Stimulated activated CD8-positive, alpha-beta memory T cell treated with anti-CD3 and anti-CD28 coated beads, Interleukin-2, amount 100 ng/mL, for 1 hour (primary cell): ENCODE measurements at places on chromosomes 11 and 22.

DNA sequence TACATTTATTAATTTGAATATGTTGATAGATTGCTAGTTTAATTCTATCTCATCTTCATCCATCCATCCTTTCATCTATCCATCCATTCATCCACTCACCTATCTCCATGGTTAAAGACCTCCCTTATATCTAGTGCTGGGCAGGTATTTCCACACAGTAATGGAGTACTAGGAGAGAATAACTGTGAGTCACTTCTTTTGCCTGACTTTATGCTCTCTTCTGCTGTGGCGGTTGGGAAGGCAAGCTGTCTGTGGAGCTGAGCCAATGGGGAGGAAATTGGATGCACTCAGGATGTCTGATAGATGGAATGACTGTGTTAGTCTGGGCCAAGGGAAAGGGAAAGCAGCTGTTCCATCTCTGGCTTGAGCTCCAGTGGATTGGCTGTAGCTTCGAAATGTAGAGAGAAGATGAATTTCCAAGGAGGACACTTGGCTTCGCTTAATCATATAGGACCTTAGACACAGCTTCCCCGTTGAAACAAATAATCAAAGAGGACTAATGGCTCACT, 60.3 kb downstream of the NELL1 start:
- no peak for DNase-seq

- DNase-seq = no peak
These were observed 422.4 kb downstream of the TENM4 start for GRCh38 chr11:79018371-79018849.

- no peak for DNase-seq
These were observed 1183.6 kb downstream of the BRD1 start for GRCh38 chr22:48644108-48644507.

DNA sequence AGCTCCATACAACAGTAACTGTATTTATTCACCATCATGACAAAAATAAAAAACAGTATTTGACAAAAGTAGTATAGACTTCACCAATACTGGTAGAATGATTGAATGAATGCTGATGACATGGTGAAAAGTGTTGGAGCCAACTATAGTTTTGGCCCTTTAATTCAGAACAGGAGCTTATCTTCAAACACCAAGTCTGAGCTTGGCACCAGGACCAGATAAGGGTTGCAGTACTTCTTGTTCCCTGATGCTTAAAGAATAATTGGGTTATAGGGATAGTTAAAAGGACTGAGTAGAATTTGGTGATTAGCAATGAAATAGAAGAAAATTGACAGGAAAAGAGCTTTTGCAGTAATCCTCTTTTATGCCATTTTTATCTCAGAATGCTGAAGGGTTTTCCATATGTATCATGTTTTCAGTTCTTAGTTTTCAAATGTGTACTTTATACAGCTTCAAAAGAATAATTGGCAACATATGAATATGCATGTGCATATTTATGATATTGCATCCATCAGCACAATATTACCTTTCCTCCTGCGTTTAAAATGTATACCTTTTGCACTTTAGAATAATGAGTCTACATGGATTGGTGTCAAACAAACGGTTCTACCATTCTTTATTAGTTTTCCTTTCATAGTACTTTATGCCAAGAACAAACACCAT, 214.2 kb upstream of the ARHGAP42 start:
- no peak for DNase-seq

- DNase-seq = no peak
These were observed 134.4 kb downstream of the CSNK2A3 start for GRCh38 chr11:11218629-11218986.

GRCh38 chr11:83459798-83460197, 173.6 kb upstream of the CCDC90B start:
- no peak for DNase-seq

DNA sequence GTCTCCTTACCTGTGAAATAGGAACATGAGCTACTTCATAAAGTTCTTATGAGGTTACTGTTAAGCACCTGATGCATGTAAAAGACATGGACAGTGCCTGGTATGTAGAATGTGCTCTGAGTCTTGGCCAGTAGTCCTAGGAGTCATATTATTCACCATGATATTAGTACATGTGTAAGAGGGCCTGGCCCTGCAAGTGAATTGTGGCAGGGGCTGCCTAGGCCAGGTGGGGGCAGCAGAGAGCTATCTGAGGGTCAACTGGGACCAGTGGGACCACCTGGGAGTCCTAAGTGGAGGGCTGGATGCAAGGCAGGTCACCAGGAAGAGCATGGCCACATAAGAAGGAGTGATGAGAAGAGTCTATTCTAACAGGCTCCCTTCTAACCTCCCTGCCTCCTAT, 529.5 kb downstream of the SOX6 start:
- DNase-seq = no peak

GRCh38 chr11:18005376-18006129, 7.3 kb downstream of the SERGEF start:
- no peak for DNase-seq

DNA sequence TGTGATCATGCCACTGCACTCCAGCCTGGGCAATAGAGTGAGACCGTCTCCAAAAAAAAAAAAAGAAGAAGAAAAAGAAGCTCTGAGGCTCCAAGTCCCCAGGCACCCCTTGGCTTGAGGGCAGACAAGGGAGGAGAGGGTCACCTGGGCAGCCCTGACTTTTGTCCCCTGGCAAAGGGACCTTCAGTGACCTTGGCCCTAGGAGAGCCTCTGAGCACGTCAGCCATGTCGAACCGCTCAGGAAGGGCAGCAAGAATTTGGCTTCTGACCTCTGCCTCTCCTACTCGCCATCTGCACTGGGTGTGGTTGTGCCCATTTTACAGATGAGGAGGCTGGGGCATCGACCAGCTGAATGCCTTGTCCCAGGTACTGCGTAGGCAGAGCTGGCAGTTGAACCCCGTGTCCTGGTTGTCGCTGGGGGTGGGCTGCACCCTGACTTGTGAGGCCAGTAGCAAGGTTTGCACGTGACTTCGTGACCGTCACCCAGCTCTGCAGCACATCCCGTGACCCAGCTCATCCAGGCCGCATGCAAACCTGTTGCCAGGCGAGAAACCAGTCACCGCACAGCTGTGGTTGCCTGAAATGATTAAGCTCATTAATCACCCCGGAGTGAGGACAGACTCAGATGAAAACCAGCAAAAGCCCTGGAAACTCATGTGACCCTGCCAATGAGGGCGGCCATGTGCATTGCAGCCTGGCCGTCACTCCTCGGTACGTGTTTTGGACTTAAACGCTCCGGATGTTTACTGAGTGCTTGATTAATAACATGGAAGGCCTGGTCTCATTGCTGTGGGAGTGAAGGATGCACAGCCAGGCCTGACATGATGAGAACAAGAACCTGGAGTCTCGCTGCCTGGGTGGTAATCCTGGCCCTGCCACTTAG, 47.7 kb upstream of the PPP6R3 start:
- no peak for DNase-seq

- no peak for DNase-seq
These were observed 62.2 kb downstream of the CLMP start for GRCh38 chr11:123132881-123133280.

DNA sequence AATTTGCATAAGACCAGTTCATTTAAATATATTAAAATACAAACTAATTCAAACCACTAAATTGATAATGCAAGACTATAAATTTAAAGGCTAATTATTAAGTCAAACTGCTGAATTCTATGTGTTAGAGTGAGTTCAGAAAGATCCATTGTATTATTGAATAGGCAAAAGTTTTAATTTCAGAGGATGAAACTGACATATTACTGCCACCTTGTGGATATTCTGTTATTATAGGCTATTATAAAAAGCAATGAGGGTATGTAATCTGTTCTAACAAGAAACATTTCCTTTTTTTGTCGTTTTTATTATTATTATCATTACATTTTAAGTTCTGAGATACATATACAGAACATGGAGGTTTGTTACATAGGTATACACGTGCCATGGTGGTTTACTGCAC, 20.9 kb upstream of the NAALAD2 start:
- no peak for DNase-seq

GRCh38 chr11:134736251-134736947, 324.4 kb upstream of the B3GAT1 start:
- no peak for DNase-seq

DNA sequence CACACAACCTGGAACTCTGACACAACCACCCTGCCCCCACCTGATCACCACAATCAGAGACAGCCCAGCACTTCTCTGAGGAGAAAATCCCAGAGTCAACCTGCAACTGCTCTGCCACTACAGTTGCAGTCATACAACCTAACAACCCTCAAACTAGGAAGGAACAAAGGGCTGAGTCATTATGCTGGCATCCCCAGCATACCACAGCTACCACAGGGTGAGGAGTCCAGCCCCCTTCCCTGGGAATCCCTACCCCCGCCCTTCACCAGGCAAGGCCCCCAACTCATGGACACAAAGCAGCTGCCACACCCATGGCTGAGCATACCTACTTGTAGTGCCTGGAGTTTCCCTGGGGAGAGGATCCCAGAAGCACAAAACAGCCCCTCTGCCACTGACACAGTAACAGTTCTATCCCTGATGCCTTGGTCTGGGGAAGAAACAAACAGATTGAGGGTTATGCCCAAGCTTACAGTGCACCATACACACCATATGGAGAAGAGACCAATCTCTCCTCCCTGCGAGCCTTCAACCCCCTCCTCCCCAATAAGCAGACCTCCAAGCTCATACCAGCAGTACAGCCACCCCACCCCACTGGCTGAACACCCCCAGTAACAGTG, 68.5 kb upstream of the C11orf58 start:
- no peak for DNase-seq

GRCh38 chr11:78313181-78313795, 104.3 kb downstream of the GAB2 start:
- DNase-seq = no peak

GRCh38 chr11:86555866-86556265, 116.5 kb downstream of the ME3 start:
- no peak for DNase-seq

- DNase-seq = peak; percentile 32
These were observed 19.3 kb downstream of the SCARF2 start for GRCh38 chr22:20418211-20418788.

DNA sequence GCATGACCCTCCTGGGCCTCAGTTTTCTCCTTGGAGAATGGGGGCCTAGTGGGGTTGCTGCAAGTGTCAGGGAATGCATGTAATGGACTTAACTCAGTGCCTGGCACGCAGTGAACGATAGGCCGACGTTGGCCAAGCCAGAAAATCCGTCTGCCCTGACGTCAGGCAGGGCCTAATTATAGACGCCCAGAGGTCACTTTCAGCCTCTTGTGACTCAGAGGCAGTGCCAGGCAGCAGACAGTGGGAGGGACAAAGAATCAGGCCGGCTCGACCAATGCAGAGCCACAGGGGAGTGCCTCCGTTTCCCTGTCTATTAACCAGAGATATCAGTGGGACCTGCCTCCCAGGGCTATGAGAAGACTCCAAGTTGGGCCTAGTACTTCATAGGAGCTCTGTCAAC, 115.0 kb downstream of the MN1 start:
- no peak for DNase-seq

- DNase-seq = no peak
These were observed 8.9 kb downstream of the TRPC6 start for GRCh38 chr11:101574886-101575285.
